ENCODE measurements at places on chromosomes 11 and 22.
A peak's percentile ranks its signal among the peaks of the same experiment; 100 is the strongest.

DNA sequence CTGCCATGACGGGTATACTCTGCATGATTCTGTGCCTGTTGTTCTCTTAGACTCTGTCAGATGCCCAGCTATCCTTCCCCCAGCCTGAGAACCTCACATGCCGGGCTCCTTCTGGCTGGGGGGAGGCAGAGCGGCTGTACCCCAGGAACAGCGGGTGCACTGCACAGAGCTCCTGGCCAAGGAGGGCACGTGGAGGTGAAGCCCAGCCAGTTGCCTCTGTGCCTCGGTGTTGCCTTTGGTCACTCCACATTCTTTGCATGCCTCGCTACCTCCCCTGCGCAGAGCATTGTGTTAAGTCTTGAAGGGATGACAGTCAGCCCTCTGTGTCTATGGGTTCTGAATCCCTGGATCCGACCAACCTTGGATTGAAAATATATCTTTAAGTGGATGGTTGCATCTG lies 77.7 kb downstream of the FEZ1 start:
- DNase-seq: no peak

DNA sequence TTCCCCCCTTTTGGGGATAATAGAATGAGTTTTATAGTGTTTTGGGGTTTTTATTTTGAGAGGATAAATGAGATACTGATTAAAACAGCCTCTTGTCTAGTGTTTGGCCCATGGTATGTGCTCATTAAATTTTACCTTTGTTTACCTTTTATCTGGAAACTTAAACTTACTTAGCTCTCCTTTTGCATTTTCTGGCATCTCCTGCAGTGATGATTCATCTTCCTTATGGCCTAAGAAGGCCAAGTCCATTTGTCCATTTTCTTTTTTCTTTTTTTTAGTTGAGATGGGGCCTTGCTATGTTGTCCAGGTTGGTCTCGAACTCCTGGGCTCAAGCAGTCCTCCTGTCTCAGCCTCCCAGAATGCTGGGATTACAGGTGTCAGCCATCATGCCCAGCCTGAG lies 156.3 kb downstream of the COMMD9 start:
- no peak for DNase-seq

GRCh38 chr11:90630176-90630575 lies 407.3 kb upstream of the CHORDC1 start:
- DNase-seq: no peak

GRCh38 chr11:68423481-68423880 lies 37.1 kb upstream of the PPP6R3 start:
- no peak for DNase-seq

GRCh38 chr11:2798951-2799761 lies 86.4 kb downstream of the CDKN1C start:
- DNase-seq: no peak

DNA sequence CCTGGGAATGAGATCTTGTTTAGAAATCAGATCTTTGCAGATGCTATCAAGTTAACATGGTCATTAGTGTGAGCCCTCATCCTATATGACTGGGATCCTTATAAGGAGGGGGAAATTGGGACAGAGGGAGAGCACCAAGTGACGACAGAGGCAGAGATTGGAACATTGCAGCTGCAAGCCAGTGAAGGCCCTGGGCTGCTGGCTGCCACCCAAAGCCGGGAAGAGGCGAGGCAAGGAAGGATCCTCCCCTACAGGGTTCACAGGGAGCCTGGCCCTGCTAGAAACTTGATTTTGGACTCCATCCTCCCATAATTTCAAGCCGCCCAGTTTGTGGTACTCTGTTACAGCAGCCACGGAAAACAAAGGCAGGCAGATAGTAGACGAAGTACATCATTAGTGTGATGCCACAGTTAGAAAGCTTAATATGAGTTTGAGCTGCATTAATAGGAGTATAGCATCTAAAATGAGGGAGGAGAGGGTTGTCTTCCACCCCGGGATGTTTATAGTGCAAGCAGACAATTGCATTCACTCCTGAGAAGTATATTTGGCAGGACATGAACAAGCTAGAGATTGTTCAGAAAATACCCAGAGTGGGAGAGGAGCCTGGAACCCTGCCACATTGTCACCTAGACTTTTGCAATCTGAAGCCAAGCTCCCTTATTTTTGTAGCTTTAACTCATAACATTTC lies 56.8 kb upstream of the CLMP start:
- DNase-seq: no peak

GRCh38 chr11:2256951-2257700 lies 13.3 kb downstream of the ASCL2 start:
- DNase-seq: peak; percentile 93

DNA sequence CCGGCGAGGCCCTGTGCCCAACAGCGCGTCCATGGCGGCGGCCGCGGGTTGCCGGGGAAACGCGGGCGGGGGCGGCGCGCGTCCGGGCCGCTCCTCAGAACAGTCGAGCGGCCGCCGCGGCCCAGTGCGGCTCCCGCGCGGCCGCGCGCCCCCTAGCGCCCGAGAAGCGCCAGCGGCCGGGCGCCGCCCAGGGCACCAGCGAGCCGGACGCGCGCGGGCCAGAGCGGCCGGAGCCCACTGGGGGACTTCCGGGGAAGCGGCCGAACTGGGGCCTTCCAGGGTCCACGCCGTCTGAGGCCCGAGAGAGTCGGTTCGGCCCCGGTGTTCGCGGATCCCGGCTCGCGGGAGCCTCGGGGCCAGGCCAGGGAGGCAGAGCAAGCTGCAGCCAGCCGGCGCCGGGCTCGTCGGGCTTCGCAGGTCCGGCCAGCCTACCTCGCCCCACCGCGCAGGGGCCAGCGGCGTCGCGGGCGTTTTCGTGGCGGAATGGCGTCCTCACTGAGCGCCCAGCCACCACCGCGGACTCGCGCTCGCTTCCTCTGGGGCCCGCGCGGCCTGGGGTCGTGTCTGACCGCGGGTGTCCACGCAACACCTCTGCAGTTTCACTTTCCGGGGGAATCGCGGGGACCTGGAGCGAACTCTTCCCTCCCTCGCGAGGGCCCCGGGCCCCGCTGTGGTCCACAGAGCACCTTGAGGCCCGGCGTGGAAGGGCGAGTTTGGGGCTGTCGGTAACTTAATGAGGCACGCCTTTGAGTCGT lies at the start of gene DENND6B:
TSS of gene DENND6B (minus strand) at position 57 of the 755 bp plus-strand sequence. CDS start at position 33, 24 bp downstream.
- peak; percentile 69 for DNase-seq

DNA sequence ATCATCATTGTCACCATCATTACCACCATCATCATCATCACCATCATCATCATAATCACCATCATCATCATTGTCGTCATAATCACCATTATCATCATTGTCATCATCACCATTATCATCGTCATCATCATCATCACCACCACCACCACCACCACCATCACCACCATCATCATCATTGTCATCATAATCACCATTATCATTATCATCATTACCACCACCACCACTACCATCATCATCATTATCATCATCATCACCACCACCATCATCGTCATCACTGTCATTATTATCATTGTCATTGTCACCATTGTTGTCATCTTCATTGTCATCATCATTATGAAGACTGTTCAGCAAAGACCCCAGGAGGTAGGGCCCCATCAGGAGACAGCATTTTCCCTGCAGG lies 33.3 kb downstream of the SMIM38 start:
- DNase-seq: no peak

DNA sequence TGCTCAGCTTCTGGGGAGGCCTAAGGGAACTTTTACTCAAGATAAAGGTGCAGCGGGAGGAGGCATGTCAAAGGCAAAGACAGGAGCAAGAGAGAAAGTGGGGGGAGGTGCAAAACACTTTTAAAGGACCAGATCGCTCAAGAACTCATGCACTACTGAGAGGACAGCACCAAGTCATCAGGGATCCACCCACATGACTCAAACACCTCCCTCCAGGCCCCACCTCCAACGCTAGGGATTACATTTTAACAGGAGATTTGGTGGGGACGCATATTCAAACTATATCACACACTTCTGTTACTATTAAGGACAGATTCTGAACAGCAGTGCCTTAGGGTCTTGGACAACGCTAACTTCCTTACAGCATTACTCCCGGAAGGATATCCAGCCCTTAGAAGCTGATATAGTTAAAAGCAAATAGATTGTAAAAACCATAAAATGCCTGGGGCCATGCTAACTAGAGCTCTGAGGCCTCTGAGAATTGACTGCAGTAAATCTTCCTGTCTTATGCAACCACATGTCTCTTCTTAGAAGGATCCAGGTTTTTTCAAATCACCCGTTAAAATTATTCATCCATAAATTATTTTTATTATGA lies 16.7 kb upstream of the ZC3H12C start:
- no peak for DNase-seq

Data from breast epithelium (tissue), 4 donors.